Caki2 (cell line): ENCODE measurements at places on chromosomes 2 and 18.

DNA sequence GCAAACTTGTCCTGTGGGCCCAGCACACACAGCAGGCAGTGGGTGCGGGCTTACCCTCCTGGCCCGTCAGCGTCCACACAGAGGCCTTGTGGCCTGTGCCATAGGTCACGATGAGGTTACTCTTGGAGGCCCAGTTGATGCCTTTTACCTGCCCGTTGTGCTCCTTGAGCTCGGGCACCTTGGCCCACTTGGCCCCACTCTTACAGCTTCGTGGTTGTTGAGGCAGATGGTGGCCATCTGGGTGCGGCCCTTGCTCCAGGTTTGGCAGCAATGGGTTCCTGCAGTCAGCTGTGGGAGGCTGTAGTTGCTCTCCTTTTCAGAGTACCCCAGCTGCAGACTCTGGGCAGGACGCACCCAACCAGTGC is 45.5 kb upstream of the PTH2R start:
- no peak for DNase-seq

DNA sequence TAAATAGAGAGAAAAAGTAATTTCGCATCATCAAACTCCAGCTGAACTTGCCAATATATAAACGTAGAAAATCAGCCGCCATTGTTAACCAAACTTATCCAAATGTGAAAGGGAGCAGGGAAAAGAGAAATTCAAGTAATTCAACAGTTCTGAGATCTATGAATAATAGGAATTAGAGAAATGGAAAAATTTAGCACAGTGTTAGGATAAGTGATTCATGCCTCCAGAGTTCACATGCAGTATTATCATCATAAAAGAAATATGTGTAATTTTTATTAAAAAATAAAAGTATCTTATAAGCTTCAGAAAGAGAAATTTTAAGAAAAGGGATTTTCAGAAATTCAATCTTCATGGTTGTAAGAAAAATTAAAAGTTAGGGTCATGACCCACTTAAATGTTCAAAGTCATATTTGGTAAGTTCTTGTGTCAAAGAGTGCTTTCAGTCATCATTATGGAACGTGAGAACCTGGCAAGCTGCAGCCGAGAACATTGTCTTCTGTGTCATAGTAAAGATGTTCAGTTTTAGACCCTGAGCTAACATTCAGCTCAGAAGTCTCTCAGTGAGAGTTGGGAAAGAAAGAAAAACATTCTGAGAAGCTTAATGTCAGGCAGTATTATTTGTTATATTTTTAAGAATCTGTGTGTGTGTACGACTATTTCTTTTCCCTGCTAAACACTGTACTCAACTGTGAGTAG is 414.3 kb upstream of the RGPD4 start:
- no peak for DNase-seq

GRCh38 chr2:43224131-43224570 is 2.3 kb downstream of the ZFP36L2 start:
- peak; percentile 76 for DNase-seq

DNA sequence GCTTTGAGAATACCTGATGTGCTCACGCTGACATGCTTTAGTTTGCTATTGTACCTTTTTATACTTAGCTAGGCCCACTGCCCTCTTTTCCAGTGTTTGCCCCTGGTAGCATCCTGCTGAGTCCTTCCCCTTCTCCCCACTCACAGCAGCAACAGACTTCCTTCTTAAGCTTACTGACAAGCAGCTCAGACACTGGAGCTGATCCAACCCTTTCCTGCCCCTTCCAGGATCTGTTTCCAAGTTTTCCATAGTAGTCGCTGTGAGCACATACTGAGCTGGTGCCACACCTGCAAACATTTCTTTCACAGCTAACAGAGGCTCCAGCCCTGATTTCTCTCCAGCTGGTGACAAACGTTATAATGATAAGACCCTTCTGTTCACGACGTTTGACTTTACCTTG is 991.4 kb upstream of the CELF4 start:
- DNase-seq, result no peak

GRCh38 chr2:23388294-23388693 is 3.3 kb downstream of the KLHL29 start:
- no peak for DNase-seq

DNA sequence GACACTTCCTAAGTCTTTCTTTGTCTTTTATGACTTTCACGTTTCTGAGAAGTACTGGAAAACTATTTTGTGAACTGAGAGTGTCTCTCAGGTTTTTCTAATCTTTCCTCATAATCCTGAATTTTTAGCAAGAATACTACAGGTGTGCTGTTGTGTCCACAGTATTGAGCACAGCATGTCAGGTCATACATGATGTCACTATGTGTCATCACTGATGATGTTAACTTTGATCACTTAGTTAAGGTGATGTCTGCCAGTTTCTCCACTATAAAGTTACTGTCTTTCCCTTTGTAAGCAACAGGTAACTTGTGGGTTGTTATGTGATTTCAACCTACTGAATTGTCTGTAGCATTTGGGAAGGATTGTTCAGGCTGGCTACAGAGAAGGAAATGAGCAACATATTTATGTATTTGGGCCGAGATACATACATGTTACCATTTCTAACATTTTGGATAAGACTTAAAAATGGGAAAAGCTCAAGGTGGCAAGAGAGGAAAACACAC is 11.1 kb downstream of the MATN3 start:
- DNase-seq, result no peak

DNA sequence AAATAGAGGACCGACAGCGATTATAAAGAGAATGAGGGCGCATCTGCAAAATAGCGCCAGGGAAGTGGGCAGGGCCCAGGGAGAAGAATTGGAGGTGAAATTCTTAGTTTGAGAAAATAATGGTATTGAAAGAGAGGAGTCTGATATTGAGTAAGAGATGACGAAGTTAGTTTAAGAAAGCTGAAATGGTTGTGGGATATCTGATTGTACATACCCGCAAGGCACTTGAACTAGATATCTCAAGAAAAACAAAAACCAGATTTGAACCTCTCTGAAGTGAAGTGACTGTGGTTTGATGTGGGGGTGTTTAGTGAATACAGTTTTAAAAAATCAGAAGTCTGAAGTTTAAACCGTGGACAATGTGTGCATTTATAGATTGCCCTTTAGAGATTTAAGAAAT is 38.9 kb downstream of the ZNF532 start:
- no peak for DNase-seq

DNA sequence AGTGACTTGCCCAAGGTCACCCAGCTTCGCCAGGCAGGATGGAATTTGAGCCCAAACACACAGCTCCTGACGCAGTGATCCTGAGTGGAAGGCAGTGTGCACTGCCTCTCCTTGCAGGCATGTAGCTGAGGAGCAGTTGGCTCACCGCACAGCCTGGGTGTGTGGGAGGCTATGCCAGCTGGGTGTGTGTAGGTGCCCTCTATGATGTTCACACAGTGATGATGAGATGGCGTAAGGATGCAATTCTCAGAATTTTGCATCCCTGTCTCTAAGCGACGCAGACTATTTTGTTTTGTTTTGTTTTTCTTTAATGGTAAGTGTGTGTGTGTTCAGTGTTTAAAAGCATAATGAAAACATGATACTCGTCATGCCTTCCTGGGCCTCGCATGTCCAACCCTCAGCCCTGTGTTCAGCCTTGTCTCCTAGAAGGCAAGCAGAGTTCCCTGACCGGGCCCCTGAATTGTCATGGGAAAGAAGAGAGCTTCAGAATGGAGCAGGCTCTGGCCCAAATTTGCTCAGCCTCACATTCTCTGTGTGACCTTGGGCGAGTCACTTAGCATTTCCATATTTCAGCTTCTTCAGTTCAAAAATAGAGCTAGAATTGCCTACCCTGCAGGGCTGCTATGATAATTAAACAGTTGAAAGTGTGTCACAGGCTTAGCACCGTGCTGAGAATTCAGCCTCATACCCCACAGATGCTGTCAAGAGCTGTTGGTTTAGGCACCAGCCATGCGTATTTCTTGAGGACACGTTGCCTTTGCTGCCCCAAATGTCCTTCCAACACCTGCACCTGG is 603.6 kb upstream of the RAB6C start:
- DNase-seq, result no peak

DNA sequence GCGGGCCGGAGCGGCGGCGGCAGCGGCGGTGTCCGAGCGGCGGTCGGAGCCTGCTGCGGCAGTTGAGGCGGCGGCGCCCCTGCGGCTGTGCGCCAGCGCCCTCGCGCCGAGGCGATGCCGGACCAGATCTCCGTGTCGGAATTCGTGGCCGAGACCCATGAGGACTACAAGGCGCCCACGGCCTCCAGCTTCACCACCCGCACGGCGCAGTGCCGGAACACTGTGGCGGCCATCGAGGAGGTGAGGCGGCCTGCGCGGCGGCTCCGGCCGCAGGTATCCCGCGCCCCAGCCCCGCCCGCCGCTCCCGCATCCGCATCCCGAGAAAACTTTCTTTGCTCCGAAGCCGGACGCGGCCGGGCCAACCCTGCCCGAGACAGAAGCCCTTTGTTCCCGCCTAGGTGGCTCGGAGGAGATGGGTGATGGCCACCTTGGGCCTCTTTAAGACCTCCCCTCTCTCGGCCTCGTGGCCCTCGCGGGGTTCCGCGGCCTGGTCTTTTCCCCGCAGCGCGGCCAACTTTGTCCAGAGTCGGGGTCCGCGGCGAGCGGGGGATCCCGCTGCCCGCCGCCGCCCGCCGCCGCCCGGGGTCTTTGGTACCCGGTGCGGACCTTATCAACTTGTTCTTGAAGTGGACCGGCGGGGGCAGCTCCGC is 504 bp downstream of the ASAP2 start:
- peak; percentile 55 for DNase-seq
